ENCODE measurements at places on chromosomes 16 and 17.

DNA sequence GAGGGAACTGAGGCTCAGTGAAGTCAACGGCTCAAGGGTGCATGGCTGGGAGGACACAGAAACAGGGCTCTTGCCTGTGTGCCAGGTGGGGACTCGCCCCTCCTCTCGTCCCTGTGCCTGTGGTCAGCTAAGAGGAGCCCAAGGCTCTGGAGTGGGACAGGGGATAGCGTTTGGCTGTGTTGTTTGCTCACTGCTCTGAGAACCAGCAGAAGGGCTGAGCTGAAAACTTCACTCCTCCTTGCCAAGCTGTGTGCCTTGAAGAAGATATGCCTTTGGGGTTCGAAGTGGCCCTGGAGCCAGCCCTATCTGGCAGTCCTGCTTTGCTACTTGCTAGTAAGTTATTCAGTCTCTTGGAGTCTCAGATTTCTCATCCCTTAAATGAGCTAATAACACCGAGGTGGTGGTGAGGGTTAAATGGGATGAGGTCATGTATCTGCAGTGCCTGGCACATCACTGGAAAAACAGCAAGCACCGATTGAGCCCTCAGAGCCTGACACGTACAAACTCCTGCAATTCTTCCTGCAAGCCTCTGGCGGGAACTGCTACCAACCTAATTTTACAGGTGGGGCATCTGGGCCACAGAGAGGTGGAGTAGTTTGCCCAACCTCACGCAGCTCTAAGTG, 17.7 kb downstream of the FOXL1 start:
- DNase-seq = no peak

DNA sequence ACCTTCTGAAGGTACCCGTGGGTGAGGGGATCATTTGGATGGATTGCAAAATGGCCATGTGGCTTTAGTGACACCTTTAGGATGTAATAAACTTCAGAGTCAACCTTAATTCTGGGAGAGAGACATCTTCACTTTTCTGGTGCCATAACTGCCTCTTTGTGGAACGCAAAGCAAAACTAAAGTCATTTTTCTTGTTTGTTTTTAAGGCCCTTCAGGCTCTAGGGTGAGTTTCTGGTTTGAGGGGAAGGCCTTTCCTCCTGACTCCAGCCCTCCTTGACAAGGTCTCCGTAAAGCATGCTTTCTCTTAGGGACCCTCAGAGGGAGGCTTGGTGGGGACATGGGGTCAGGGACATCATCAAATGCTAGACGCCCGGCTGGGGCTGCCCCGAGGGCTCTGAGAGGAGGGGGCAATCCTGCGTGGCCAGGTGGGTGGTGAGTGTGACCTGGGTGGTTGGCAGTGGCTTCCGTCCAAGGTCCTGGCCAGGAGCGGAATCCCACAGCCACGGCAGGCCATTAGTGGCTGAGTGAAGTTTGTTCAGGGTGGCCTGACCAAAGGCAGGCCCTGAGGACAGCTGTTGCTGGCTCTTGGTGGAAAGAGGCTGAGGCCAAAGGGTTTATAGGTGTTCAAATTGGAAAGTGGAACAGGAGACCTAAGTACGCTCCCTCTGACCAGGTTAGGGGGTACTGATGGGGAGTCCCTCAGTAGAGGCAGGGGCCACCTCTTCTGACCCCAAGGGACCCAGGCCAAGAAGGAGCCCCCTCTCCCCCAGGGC, 112.2 kb downstream of the METRNL start:
- no peak for DNase-seq

DNA sequence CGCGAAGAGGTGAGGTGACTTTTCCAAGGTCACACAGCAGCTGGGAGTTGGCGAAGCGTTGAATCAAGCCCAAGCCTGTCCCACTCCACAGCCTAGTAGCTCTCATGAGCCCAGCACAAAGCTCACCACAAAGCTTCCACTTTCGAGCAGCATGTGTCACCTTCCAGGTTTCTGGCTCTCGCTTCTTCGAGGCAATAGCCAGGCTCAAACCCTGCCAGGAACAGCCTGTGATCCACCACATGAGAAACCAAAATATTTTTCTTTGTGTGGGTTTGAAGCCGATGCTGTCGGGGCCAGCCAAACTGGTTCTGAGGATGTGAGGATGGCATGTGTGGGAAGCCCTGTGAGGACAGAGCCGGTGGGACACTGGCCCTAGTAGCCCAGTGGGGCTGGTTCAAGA, 68.1 kb downstream of the COG7 start:
- DNase-seq = no peak

DNA sequence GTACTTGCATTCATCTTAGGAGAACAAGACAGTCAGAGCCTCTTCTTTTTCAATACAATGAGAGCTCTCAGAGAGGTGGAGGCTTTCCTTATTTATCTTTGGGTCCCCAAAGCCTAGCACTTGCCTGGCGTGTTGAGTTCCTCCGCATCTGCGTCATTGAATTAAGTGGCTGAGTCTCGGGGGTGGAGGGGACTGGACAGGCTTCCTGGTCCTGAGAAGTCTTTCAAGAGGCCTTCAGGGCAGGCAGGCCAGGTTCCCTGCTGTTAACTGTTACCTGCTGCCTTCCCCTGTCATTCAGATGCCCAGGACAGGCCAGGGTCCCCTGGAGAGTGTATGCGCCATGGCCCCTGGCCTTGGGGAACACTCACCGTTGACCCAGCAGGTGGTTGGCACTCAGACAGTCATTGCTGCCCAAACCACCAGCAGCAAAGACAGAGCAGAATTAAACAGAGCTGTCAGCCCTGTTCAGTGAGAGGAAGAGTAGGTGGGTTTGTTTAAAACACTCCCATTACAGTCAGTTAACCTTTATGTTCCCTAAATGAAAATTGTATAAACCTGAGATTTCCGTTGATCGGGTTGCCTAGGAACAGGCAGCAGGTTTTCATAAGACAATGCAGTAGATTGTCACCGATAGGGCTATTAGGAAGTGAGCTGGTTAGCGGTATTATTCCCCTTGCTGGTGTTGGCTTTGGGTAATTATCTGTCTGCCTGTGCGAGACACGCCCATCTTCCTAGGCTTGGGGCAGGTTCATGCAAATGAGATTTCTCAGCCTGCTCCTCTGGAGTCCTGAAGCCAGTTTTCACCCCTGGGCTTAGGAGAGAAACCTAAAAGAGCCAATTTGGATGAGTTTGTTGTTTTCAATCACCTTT, 132.7 kb downstream of the CCDC182 start:
- DNase-seq = no peak

DNA sequence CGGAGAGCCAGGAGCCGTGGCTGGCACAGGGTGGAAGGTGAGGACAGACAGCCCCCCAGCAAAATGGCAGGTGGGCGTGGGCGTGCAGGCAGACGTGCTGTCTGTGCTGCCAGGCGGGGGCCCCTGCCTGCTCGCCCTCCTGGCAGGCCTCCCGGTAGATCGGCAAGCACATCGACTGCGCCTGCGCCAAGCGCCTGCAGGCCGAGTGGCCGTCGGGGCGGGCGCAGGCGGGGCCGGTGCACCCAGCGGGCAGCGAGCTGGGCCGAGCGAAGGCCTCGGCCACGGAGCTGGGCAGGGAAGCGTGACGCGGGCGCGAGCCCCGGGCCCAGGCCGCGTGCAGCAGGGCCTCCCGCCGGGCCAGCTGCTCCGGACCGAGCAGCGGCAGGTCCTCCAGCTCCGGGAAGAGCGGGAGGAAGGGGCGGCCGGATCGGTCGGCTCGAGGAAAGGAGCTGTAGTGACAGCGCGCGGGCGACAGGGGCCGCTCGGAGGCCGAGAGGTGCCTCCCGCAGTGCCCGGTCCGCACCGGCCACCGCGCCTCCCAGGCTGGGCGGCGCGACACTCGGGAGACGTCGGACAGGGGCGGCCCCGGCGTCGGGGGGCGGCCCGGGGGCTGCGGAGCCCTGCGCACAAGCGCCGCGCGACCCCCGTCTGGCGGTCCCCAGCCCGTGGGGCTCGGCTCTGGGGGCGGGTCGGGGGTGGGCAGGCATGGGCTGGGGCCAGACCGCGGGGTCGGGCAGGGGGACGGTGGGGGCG, 16.9 kb downstream of the GRIN2C start:
- DNase-seq = peak; percentile 48

DNA sequence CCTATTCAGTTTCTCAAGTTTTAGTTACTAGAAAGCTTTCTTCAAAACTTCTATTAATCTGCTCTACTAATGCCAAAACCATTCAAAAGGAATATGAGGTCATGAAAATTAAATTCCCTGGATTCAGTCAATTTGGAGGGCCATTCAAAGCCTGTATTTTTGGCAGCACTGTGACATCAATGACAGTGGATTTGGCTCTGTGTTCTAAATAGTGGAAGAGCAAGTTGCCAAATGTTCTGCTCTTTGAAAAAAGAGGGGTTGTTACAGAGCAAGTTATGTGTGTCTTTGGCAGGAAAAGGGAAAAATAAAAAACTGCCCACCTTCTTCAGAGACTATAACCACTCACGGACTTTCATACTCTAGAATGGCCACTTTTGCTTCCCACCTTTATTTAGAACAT, 3.2 kb upstream of the C16orf46 start:
- no peak for DNase-seq

- no peak for DNase-seq
These were observed 159.2 kb upstream of the CDH5 start for GRCh38 chr16:66207139-66207882.

- peak; percentile 12 for DNase-seq
These were observed 718 bp downstream of the NDUFAB1 start for GRCh38 chr16:23595246-23595950.

DNA sequence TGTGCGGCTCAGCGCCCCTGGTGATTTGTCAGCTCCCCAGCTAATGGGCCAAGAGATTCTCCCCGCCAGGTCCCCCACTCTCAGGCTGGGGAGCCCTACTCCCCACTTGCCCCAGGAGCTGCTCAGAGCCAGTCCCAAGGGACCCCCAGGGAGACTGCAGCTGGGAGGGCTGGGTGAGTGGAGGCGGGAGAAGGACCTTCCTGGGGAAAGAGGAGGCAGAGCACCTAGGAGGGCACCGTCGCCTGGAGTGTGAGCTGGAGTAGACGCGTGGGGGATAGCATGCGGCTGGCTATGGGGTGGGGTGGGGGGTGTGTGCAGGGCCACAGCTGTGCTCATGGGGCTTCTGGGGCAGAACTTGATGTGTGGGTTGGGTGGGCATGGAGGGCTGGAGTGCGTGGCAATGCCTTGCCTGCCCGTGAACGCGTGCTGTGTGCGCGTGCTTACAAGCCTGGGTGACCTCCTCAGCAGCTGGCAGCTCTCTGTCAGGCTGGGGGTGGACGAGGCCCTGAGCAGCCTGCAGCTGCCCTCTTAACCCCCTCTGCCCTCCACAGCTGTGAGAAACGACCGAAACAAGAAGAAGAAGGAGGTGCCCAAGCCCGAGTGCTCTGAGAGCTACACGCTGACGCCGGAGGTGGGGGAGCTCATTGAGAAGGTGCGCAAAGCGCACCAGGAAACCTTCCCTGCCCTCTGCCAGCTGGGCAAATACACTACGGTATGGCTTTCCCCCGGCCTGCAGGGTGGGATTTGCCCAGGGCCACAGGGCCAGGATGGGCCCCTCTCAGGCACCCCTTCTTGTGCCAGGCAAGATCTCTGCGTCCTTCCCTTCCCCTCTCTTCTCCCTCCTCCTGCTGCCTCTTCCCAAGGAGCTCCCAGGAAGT, 12.9 kb downstream of the GJD3 start:
- DNase-seq = no peak

DNA sequence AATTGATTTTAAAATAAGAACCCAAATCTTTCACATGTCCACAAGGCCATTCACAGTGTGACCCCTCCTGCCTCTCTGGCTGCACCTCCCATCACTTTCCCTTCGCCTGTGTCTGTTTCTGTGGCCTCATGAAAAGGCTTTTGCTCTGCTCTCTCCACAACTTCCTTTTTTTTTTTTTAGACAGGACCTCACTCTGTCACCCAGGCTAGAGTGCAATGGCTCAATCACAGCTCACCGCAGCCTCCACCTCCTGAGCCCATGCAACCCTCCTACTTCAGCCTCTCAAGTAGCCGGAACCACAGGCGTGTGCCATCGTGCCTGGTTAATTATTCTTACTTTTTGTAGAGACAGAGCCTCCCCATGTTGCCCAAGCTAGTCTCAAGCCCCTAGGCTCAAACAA, 197.1 kb downstream of the ABCC12 start:
- DNase-seq = no peak
